Occipital lobe (tissue), 3 donors: ENCODE measurements at places on chromosomes 11 and 22. TPM values are rescaled to one million over a fixed set of nuclear protein-coding genes. Genes with fewer than 3 reads are reported as not detected.

GRCh38 chr11:70328556-70328955, 58.1 kb downstream of the PPFIA1 start:
- no peak for DNase-seq

DNA sequence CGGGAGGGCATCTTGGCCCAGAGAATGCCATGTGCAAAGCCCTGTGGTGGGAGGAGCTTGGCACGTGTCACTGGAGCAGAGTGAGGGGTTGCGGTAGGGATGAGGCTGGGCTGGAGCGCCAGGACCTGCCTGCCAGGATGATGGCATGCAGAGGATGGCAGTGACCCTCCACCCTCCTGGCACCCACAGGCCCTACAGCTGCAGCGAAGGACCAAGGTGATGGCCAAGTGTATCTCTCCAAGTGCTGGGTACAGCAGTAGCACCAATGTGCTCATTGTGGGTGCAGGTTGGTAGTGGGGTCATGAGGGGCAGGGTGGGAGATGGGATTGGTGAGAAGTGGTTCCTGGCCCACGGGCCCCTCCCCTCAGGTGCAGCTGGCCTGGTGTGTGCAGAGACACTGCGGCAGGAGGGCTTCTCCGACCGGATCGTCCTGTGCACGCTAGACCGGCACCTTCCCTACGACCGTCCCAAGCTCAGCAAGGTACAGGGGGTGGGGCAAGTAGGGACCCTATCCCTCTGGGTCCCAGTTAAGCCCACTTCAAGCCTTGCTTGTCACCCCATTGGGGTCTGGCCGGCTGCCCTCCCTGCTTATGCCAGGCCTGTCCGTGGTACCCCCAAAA, 7.4 kb downstream of the AIFM3 start:
- no peak for DNase-seq

DNA sequence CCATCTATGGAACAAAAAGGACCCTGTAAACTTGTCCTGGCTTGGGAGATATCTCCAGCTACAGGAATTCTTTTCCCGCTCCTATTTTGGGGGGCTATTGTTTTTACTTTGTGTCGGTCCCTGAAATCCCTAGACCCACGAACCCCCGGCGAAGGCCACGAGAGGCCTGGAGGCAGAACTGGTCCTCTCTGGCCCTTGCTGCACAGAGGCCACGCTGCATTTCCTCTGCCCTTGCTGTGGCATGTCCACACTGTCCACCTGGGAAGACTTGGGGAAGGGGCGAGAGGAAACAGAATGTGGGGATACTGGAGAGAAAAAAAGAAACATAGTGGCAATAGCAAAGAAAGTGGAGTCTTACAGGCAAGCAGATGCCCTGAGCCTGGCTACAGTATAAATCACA, 2.3 kb upstream of the ANO1 start:
- no peak for DNase-seq

DNA sequence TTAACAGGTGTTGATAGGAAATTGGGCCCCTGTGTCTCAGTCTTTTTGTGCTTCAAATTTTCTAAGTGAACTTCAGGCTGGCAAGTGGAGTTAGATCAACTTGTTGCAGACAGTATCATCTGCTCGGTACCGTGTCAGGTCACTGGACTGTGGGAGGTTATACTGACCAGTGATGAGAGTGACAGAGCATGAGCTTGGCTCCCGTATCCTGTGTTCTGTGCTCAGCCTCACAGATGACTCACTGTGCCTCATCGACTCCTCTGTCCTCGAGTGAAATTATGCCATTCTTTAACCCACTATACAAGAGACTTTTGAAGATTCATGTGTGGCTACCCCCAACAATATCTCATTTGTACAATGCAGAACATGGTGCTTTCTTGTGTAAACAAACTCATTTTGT, 7.9 kb downstream of the GRAP2 start:
- DNase-seq: no peak

- DNase-seq: no peak
These were observed at the start of gene GDPD4 for GRCh38 chr11:77301510-77301909. Gene GDPD4 (minus strand): TSS chr11:77301686. CDS start chr11:77285137, 16,549 bp downstream.

- DNase-seq: no peak
These were observed 39.4 kb downstream of the GLYATL2 start for GRCh38 chr11:58805065-58805464.

DNA sequence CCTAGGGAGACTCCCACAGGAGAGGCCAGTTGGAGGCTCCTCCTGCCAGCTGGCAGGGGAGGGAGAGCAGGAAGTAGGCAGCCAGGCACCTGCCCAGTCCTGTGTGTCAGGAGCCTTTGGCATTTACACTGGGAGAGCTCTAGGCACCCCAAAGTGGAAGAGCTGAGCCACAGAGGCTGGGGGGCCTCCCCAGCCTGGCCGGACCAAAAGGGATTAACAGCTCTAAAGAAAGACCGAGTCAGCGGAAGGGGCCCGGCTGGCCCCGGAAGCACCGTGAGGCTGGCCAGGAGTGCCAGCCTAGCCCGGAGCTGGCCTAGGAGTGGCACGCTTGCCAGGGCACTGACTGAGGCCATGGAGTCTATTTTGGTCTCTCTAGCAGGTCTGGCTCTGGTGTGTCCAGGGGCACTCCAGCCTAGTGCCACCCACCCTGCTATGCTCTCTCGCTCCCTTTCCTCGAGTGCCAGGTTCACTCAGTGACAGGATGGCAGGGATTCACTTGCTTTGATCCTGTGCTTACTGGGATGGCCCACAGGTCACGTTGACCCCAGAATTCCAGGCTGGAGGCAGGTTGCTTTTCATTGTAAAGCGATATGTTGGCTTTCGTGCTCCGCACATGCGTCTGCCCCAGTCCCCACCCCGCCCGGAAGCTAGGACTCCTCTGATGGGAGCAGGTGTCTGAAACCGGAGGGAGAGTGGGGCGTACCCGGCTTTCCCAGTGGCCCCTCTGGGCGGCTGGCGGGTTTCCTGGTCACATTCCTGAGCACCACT, 3.3 kb upstream of the KMT5B start:
- no peak for DNase-seq

GRCh38 chr11:121063728-121064127, 37.3 kb upstream of the TECTA start:
- DNase-seq: no peak

DNA sequence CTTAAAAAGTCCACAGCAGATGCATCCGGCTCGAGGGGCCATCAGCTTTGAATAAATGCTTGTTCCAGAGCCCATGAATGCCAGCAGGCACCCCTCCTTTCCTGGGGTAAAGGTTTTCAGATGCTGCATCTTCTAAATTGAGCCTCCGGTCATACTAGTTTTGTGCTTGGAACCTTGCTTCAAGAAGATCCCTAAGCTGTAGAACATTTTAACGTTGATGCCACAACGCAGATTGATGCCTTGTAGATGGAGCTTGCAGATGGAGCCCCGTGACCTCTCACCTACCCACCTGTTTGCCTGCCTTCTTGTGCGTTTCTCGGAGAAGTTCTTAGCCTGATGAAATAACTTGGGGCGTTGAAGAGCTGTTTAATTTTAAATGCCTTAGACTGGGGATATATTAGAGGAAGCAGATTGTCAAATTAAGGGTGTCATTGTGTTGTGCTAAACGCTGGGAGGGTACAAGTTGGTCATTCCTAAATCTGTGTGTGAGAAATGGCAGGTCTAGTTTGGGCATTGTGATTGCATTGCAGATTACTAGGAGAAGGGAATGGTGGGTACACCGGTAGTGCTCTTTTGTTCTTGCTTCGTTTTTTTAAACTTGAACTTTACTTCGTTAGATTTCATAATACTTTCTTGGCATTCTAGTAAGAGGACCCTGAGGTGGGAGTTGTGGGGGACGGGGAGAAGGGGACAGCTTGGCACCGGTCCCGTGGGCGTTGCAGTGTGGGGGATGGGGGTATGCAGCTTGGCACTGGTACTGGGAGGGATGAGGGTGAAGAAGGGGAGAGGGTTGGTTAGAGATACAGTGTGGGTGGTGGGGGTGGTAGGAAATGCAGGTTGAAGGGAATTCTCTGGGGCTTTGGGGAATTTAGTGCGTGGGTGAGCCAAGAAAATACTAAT, 1.9 kb downstream of the NEAT1 start:
- DNase-seq: no peak

- no peak for DNase-seq
These were observed 11.6 kb upstream of the SLC5A1 start for GRCh38 chr22:32031466-32031865.

GRCh38 chr11:10459029-10459970, 4.2 kb downstream of the AMPD3 start:
- DNase-seq: no peak

GRCh38 chr11:86301742-86302091, 323 bp upstream of the HIKESHI start:
- no peak for DNase-seq

- DNase-seq: no peak
These were observed 27.0 kb upstream of the IGSF9B start for GRCh38 chr11:133983660-133984316.

DNA sequence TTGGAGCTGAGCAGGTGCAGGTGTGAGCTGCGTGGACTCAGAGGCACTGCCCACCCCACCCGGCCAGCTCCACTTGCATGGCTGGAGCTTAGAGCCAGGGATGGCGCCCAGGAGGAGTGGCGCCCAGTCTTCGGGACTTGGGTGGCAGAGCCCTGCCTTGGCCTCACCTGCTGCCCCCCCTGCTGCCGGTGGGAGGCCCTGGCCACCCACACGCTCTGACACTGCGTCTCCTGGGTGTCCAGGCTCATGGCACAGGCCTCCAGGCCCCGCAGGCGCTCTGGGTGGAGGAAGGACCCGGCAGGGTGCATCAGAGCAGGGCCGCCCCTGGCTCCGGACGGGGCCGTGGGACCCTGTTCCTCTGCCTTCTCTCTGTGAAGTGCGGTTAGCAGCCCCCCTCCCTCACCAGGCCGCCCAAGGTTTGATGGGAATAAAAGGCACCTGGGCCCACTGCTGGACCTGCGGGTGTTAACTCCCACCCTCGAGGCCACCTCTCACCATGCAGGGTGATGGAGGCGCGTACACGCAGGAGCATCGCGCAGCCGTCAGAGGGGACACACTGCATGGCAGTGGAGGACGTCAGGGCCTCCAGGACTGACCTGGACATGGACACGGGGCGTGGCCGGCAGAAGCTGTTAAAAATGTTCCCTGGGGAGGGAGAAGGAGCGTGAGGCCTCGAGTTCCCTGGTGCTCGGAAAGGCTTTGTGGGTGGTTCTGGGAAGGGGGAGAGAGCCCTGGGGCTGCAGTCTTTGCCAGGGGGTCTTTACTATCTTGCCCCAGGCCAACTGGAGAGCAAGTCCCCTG, 11.8 kb downstream of the IL17REL start:
- no peak for DNase-seq

DNA sequence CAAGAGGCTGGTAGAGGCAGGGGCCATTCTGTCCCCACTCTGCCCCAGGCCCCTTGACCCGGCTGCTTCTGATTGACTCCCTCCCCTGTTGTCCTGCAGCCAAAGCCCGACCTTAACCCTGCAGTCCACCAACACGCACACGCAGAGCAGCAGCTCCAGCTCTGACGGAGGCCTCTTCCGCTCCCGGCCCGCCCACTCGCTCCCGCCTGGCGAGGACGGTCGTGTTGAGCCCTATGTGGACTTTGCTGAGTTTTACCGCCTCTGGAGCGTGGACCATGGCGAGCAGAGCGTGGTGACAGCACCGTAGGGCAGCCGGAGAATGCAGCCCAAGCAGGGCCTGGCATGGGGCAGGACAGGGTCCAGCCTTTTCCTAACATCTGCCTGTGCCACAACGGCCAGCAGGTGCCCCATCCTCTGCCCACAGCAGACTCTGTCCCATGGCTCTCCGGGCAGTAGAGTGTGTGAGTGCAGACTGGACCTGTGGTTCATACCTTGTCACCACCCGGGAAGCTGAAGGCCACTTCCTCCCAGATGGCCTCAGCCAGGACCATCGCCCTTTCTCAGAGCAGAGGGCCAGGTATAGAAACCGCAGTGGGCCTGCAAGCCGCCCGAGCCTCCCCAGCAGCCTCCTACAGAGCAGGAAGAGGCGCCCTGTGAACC, 26.8 kb upstream of the MGAT3 start:
- no peak for DNase-seq

GRCh38 chr11:23586173-23586572, 725.9 kb upstream of the CCDC179 start:
- no peak for DNase-seq

- no peak for DNase-seq
These were observed 243.4 kb downstream of the NXPE2 start for GRCh38 chr11:114921697-114922096.

DNA sequence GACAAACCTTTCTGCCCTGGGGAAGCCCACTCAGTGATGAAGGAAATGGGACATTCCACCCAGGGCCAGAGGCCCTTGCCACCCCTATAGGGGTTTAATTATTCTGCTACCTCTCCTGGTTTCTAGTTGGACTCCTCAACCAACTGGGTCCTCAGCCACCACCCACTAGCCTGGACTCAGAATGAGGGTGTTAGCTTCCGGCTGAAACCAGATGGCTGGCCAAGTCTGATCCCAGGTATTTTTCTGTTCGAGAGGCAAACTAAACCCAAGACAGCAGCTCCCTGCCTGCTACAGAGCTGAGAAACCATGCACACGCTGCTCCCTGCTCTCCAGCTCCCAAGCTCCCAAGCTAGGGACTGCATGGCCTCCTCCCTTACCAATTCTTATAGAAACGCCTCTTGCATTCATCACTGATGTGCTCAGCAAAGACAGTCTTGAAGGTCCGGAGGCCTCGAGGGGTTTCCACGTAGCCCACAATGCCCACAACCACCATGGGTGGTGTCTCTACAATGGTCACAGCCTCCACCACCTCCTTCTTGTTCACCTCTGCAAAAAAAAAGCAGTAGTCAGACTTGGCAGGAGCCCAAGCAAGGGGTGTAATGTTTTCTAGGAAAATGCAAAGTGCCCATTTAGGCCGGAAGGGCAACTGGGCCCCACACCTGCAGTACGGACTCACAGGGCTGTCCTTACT, 2.2 kb downstream of the RPL3 start:
- no peak for DNase-seq

- no peak for DNase-seq
These were observed 98.0 kb downstream of the SLC36A4 start for GRCh38 chr11:93099806-93100205.

GRCh38 chr22:26797910-26798309, 140.5 kb downstream of the MIAT start:
- no peak for DNase-seq

DNA sequence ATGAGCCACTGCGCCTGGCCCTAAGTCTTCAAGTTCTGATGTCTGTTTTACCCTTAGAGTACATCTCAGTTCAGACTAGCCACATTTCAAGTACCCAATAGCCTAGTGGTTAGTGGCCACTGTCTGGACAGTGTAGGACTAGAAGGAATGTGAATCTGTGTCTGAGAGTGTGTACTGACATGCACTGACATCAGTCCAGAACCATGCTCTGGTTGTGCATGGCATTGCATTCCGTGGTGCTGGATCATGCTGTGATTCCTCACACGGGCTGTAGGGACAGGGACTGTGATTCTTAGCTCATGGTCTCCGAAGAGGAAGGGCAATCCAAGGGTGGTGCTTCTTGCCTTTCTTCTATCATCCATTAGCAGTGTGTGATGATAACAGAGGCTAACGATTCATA, 41.1 kb downstream of the AMOTL1 start:
- DNase-seq: no peak

- no peak for DNase-seq
These were observed 57.3 kb upstream of the SCUBE2 start for GRCh38 chr11:9148727-9149126.

- no peak for DNase-seq
These were observed 30.0 kb downstream of the WNT7B start for GRCh38 chr22:45946805-45947600.

Gene GAL3ST3
- 14.0 TPM for total RNA-seq

Gene UCP3
- 0.62 TPM for total RNA-seq

Gene ANO1
- total RNA-seq: 0.62 TPM

Gene TEX12
- not detected for total RNA-seq

Gene MB
- not detected for total RNA-seq

Gene AQP11
- total RNA-seq: 5.9 TPM

Gene MUC6
- total RNA-seq: not detected
